Smooth muscle cell of the brain vasculature (primary cell): ENCODE measurements at places on chromosomes 6 and 20.

GRCh38 chr6:163449076-163449475 is 34.6 kb downstream of the QKI start:
- no peak for DNase-seq

GRCh38 chr6:35498422-35499067 is 1.7 kb upstream of the TEAD3 start:
- DNase-seq = no peak

DNA sequence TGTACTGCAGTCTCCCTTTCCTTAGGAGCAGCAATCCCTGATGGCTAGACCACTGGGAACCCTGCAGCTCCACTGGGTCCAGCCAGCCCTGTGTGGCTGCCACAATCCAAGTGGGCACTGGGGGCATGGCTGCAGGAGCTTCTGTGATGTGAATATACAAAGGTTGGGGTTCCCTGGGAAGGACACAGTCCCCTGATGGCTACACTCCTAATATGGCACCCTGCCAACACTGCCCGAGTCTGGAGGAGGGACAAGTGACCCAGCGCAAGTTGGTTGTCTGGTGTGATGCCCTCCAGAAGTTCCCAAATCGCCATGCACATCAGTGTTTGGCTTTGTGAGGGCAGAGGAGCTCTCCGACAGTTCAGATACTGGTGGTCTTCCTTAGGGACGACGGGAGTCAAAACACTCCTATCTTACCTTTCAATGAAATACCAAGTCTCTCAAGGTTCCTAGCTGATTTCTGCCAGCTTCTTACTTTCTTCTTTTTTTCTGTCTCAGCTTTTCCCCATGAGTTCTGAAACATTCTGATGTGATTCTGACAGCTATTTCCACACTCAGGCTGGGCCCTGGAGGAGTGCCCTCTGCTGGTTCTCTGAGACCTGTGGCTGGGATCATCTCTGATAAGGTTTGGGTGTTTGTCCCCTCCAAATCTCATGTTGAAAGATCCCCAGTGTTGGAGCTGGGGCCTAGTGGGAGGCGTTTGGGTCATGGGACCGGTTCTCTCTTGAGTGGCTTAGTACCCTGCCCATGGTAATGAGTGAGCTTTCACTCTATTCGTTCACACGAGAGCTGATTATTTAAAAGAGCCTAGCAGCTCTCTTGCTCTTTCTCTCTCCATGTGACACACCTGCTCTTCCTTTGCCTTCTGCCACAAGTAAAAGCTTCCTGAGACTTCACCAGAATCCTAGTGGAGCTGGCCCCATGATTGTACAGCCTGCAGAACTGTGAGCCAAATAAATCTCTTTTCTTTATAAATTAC is 15.5 kb upstream of the ZFP57 start:
- DNase-seq = no peak

GRCh38 chr6:33850296-33850695 is 46.5 kb upstream of the MLN start:
- DNase-seq = no peak

DNA sequence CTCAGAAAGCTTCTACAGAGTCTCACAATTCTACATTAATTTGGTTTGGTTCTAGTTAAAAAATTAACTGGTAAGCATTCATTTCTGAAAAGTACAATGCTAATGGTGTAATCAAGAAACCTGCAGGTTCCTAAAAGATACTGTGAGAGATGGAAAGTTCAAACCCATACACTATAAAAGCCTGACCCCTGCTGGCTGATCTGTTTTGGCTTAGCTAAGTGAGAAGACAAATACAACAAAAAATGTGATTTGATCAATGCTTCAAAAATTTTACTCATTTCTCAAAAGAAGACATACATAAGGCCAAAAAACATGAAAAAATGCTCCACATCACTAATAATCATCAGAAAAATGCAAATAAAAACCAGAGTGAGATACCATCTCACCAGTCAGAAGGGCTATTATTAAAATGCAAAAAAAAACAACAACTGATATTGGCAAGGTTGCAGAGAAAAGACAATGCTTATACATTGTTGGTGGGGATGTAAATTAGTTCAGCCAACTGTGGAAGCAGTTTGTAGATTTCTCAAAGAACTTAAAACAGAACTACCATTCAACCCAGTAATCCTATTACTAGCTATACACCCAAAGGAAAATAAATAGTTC is 102.8 kb downstream of the MOXD1 start:
- DNase-seq = no peak

DNA sequence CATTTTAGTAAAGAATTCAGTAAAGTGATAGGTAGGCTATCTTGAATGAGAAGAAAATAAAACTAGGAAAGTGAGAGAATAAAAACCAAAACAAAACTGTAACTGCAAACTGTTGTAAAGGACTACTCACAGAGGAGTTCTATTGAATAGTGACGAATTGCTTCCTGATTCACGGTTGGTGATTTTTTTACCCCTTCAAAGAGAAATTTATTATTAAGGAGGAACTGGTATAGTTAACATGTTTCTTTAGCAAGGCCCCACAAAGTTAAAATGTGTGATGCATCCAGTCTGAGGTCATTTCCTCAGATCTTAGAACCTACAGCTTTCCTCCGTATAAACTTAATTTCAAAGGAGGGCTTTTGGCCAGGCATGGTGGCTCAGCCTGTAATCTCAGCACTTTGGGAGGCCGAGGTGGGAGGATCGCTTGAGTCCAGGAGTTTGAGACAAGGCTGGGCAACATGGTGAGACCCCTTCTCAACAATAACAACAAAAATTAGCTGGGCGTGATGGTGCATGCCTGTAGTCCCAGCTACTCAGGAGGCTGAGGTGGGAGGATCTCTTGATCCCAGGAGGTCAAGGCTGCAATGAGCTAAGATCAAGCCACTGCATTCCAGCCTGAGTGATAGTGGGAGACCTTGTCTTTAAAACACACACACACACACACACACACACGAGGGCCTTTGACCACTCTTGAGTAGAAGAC is 8.3 kb downstream of the PRDM1 start:
- DNase-seq = no peak

- no peak for DNase-seq
Measured at GRCh38 chr6:129661536-129662405, 48.2 kb downstream of the ARHGAP18 start.

DNA sequence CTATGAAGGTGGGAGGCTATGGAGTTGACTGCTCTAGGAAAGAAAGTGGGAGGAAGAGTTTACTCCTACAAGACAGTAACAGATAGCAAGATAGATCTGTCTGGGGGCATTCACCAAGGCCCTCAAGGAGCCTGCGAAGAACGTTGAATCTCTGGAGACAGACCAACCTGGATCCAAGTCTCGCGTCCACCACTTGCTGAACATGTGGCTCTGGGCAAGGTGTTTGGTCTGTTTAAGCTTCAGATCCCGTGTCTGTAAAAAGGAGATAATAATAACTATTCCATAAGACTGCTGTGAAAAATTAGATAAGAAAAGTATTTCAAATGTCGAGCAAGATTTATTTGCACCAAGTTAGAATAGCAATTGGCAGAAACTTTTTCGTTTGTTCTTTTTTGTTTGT is 8.1 kb upstream of the EEF1A1 start:
- no peak for DNase-seq

DNA sequence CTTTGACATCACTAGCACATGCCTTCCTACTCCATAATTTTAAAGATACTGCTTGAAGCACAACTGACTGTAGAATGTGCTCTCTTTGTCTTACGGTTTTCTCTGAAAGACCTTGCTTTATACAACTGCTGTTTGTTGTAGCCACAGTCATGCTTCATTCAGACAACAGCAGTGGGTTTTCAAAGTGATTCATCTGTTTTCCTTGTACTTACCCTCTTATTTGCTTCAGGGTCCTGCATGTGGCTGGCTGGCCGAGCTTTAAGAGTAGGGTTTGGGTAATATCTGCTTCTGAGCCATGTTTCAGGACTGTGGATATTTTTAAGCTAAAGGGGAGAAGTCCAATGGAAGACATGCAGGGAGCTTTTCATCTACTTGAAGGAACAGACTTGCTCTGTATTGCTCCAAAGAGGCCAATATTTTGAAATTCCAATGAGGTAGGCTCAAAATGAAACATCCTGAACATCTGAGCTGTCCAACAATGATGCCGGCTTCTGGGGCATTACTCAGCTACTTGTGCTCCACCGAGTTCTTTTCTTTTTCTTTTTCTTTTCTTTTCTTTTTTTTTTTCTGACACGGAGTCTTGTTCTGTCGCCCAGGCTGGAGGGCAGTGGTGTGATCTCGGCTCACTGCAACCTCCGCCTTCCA is 160.2 kb upstream of the SGK1 start:
- no peak for DNase-seq

DNA sequence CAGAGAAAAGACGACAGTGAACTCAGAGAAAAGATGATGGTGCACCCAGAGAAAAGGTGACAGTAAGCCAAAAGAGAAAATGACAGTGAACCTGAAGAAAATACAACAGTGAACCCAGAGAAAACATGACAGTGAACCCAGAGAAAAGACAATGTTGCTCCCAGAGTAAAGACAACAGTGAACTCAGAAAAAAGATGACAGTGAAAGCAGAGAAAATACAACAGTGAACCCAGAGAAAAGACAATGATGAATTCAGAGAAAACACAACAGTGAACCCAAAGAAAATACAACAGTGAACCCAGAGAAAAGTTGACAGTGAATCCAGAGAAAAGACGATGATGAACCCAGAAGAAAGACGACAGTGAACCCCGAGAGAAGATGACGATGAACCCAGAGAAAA is 140.5 kb upstream of the MAP3K4 start:
- no peak for DNase-seq

GRCh38 chr6:143112084-143112768 is 51.5 kb downstream of the AIG1 start:
- DNase-seq = no peak

DNA sequence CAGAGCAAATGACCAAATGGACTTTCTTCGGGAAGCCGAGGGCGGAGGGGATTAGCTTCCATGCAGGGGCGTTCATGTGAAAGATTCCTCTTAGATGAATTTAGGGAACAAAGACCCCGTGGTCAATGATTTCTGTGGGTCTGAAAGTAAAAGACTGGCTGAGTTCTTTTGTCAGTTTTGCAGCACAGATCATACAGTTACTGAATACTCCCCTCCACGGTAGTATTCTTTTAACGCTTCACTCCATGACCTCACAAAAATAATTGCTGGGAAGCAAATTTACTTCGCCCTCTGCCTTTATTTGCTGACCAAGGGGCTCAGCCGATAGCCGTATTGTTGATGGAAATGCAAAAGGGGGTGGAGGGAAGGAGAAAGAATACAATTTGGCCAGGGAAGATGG is 86.0 kb upstream of the SALL4 start:
- no peak for DNase-seq

DNA sequence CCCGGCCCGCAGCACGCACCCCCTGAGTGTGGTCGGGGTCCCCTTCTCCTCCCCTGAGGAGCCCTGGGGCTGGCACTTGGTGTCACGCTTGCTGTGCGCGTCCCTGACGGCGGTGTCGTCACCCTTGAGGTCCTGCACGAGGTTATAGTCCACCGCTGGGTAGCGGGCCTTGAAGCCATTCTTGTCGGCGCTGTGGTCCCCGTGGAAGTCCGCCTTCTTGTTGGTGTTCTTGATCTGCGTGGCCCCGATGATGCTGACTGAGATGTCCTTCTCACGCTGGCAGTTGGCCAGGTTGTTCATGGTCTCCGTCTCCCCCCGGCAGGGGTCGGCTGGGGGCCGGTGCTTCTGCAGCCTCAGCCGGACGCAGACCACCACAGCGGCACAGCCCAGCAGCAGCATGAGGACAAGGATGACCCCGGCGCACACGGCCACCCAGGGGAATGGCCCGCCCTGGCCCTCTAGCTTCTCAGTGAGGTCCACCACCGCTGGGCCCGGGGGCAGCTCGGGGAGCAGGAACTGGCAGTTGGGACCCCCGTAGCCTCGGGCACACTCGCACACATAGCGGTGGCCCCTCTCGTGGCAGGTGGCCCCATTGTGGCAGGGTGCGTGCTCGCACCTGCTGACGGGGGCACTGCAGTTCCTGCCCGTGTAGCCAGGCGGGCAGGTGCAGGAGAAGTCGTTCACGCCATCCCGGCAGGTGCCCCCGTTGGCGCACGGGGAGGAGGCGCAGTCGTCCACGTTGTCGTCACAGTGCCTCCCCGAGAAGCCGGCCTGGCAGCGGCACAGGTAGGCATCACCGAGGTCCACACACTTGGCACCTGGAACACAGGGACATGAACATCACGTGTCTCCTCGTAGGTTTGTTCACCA is 7.4 kb downstream of the DLL1 start:
- no peak for DNase-seq

DNA sequence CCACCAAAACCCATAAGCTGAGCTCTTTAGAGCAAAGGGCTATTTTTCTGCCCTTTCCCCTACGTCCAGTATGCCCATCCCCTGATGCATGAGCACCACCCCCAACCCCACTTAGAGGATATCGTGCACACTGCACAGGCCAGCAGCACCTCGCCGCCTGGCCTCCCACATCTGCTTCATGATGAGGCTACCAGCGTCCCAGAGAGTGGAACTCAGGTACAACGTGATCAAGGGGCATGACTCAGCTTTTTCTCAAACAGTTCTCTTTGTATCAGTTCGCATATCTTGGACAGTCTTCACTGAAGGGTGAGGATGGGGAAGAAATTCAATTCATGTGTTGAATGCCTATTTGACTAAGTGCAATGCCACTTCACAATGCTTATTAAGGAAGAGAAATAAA is 81.9 kb upstream of the QKI start:
- no peak for DNase-seq

DNA sequence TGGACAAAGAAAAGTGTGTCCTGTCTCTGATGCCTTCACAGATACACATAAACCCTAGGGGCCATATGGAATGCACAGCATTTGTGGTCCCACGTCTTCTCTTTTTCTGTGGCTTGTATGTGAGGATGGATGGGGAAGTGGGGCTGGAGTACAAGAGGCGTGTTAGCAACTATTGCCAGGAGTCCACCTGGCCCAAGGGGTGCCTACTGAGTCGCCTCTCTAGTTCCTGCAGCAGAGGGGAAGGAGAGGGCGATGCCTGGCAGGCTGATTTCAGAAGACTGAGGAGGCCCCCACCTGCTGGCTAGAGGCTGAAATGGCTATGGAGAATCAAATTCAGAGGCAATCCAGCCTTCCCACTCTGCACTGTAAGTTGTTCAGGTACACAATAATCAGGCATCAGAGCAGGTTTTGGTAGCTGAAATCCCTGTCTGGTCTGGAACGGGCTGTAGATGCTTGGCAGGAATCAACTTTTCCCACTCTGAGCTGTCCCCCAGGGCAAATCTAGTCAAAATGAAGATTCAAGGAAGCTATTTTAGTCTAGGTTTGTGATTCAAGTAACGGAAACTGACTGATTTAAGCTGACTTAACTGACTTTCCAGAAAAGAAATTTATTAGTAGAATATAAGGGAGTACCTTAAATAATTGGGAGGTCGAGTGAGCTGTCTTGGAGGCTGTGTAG is 14.9 kb upstream of the PPARD start:
- DNase-seq = no peak

- no peak for DNase-seq
Measured at GRCh38 chr6:39793516-39793915, 1.3 kb downstream of the DAAM2 start.

DNA sequence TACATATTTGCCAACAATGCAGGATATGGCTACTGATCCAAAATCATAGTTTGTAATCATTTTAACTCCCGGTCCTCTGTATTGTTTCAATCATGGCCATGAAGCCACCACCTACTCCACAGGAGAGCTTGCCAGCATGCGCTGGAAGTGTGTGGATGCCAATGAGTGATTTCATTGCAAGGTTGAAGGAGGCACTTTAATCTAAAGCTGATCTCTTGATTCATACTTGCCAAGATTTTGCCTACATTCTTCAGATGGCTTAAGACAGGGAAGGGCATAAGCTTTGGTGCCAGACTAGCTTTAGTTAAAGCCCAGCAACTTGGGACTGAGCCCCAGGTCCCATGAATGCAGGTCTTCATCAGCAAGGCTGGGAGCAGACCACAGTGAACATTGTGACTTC is 58.8 kb downstream of the TPD52L1 start:
- DNase-seq = no peak
